SK-N-SH (cell line): ENCODE measurements at places on chromosomes 2 and 18. TPM values are rescaled to one million over a fixed set of nuclear protein-coding genes. Genes with fewer than 3 reads are reported as not detected.

DNA sequence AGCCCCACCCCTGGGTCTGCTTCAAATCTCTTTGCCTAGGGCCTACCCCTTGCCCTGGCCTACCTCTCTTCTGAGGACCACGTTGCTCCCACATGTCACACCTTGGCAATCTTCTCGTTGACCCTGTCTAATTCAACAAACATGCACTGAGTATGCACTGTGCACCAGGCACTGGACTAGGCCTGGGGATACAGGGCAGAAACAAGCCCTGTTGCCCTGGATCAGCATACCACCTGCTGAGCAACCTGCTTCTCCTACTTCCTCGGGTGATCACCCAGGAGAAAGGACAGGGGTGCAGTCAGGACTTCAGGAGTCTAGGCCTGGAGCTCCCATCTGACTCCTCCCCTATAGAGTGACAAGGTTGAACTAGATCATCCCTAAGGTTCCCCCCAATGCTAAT is 9.7 kb downstream of the WNT10A start:
- no peak overlapping the region for H3K27ac ChIP-seq
- no peak overlapping the region for H3K4me3 ChIP-seq
- peaks cover 14% of the 10 kb centered on the region; the same call in 1 of the 2 replicates for H3K27me3 ChIP-seq
- H3K36me3 ChIP-seq: no peaks in the 10 kb centered on the region
- DNase-seq: no peak

DNA sequence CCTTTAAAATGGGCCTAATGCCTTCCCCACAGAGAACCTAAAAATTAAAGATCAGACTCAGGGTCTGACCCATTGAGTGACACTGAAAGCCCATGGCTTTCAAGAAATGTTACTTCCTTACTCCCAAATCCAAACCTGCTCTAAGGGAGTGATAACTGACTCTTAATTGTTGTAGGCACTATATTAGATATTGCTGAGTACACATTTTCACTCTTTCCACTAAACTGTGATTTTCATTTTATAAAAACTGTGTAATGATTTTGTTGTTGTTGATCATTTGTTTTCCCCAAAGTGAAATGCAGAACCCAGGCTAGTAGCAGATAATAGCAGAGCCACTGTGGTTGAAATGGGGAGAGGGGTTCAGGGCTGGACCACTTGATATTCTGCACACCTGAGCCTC is 87.1 kb downstream of the LRRTM1 start:
- H3K4me1 ChIP-seq: peaks cover 4% of the 10 kb centered on the region; the same call in 1 of the 2 replicates
- no peaks in the 10 kb centered on the region for H3K27me3 ChIP-seq
- H3K27ac ChIP-seq: no peak overlapping the region
- no peak for DNase-seq
- no peaks in the 10 kb centered on the region for H3K36me3 ChIP-seq
- no peak overlapping the region for H3K4me3 ChIP-seq

DNA sequence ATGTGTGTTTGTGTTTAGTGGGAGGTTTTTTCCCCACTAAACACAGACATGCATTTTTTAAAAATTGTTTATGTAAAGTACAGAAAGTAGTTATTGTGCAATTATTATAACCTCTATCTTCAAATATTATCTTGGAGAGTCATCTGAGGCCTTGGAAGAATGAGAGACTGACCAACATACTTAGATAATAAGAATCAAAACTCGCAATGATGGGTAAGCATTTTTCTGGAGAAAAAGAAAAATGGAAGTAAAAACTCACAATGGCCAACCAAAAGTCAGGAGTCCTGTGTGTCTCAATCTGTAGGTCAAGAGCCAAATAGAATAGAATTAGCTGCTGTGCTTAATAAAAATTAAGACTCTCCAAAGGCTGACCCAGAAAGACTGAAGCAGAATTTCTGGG is 43.0 kb downstream of the MEMO1 start:
- no peak overlapping the region for H3K27ac ChIP-seq
- no peaks in the 10 kb centered on the region for H3K4me1 ChIP-seq
- no peaks in the 10 kb centered on the region for H3K27me3 ChIP-seq
- DNase-seq: no peak

GRCh38 chr2:150859162-150859561 is 371.7 kb upstream of the RND3 start:
- H3K4me3 ChIP-seq: no peak overlapping the region
- no peaks in the 10 kb centered on the region for H3K27me3 ChIP-seq
- no peak overlapping the region for H3K27ac ChIP-seq
- no peaks in the 10 kb centered on the region for H3K36me3 ChIP-seq
- no peak for DNase-seq

GRCh38 chr18:1014951-1015624 is 110.4 kb downstream of the ADCYAP1 start:
- no peak overlapping the region for H3K27ac ChIP-seq
- no peaks in the 10 kb centered on the region; the same call in 1 of the 2 replicates for H3K27me3 ChIP-seq
- no peak for DNase-seq
- H3K4me1 ChIP-seq: no peaks in the 10 kb centered on the region

DNA sequence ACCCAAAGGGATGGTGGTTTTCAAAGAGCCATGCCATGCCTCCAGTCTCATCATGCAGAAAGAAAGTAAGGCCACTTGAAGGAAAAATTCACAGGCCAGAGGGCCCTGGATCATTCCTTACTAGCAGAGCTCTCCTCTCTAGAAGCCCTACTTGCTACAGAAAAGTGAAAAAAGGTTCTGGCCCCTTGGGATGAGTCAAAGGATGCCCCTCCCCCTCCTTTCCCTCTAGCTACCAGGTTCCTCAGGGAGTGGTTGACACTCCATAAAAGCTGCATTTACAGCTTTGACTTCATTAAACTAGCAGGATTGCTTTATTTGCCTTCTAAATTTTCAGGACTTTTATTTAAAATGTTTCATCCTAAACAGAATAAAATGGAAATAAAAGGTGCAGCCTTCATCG is 21.2 kb downstream of the OSR1 start:
- H3K4me3 ChIP-seq: no peak overlapping the region
- H3K27ac ChIP-seq: no peak overlapping the region

DNA sequence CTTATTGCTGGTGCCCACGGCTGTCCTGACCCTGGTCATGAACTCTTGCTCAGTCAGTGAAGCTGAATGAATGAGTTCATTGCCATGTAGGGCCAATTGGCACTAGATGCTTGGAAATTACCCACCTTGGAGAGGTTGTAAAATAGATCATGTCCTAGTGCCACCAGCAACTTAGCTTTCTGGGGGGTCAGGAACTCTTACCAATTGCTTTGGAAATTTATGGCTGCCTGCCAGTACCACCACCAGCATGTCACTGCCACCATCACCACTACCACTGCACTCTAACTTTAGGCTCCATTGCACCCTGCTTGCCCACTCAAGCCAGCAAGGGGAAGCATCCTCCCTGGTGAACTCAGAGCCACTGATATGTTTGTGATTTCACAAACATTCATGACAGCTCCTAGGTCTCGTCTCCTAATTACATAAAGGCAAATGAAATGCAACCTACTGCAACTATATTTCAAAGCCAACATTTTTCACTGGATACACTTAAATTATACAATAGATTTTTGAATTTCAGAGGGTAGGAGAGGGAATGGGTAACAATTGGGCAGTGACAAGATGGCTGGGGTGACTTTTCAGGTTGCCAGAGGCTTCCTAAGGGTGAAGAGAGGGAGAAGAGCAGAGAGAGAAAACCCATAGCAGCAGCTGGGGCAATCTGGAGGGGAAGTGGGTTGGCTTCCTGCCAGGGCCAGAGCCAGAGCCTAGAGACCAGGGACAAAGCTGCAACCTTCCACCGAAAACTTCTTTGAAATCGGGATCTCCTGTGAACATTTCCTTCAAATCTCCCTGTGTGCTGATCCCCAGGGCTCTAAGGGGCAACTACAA is 3.5 kb upstream of the EMILIN1 start:
- H3K27me3 ChIP-seq: no peaks in the 10 kb centered on the region
- peaks cover 72% of the 10 kb centered on the region for H3K4me1 ChIP-seq
- H3K27ac ChIP-seq: peak overlapping the region; percentile 84
- no peak overlapping the region for H3K4me3 ChIP-seq
- H3K36me3 ChIP-seq: peaks cover 6% of the 10 kb centered on the region; the same call in 1 of the 2 replicates

C2orf69 gene
- 1.8 and 2.2 TPM in 2 replicates for polyA plus RNA-seq
